ENCODE measurements at places on chromosomes 1 and 21.
A peak's percentile ranks its signal among the peaks of the same experiment; 100 is the strongest.

DNA sequence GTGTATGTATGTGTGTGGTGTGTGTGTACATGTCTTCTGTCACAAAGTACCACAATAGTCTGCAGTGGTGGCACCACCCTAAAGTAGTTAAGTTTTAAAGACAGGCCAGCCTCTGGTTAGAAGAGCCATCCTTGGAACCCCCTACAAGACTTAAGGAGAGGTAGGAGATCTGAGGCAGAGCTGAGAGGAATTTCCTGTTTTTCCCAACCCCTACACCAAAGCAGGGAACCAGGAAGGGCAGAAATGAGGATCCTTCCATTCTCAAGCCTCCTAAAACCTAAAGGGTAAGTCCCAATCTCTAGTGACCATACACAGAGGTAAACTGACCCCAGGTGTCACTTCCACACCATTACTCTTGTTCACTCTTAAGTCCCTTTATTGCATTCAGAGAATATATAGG, 11.1 kb downstream of the PEA15 start:
- no peak for DNase-seq

- no peak for DNase-seq
These were observed 4.6 kb downstream of the SMIM1 start for GRCh38 chr1:3777078-3777547.

DNA sequence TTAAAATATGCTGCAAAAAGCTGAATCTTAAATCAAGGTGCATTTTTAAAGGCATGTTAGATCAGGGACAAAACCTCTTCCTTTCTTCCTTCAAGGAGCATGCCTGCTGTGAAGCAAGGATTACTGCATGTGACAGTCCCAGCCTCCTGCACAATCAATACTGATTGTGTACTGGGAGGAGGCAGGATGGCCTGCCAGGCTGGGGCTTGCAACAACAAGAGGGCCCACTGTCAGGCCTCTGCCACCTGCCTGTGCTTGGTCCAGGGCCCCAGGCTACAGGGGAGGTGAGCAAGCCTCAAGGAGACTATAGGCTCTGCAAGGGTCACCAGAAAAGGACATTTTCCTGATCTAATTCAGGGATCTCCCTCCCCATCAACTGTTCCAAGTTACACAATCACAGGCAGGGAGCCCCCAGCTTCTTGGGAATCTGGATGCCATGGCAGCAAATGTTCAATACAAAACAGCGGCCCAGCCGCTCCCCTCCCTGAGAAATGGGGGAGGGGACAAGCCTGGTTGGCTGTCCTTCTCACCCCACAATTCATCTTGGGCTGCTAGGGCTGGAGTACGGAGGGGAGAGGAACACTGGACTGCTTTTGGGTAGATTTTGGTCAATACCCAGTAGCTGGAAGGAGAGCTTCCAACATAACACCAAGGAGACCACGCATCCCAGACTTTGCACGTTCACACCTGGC, 76.7 kb downstream of the SSBP3 start:
- no peak for DNase-seq

- no peak for DNase-seq
These were observed 86.0 kb upstream of the COX20 start for GRCh38 chr1:244749230-244750016.

DNA sequence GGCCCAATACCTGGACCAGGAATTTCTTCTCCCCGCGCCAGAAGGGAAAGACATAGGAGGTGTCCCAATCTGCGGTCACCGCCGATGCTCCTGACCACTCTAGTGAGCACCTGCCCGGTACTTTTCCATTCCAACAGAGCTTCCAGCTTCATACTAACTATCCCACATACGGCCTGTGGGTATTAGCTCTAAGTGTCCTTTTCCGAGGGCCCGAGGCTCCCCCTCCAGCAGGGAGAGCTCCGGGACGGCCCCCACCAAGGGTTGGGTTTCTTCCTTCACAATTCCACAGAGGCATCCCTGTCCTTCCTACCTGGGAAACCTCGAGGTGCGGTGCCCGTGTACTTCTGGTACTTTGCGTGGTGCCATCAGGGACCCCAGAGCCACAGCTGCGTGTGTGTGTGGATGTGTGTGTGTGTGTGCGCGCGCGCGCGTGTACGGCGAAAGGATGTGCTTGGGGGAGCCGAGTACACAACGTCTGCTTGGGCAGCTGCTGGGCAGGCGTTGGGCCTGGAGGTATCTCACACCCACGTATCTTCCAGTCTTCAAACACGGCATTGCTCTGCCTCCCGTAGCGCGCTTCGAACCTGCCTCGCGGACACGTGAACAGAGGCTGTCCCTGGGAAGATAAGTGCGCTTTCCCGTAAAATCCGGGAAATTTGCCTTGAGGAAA, 2.4 kb upstream of the SIM2 start:
- DNase-seq, result no peak

GRCh38 chr1:2248127-2248826, 20.2 kb downstream of the SKI start:
- DNase-seq, result no peak

- peak; percentile 79 for DNase-seq
These were observed 5.5 kb upstream of the PRKCZ start for GRCh38 chr1:2044510-2045319.

DNA sequence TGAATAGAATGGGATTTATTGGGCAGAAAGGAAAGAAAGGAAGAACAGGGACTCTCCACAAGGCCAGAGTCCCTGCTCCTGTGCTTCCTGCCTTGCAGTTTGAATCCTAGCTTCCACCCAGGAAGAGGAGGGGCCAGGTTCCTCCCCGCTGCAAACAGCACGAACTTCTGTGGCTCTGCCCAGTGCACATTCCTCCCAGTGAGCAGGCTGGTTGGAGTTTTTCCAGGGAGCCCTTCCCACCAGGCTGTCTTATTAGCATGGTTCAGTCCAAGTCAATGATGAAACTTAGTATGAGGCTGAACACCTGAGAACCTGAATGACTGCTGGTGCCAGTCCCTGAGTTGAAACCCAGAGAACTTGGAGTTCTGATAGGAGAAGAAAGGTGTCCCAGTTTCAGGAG, 247.2 kb downstream of the DUSP10 start:
- DNase-seq, result no peak

GRCh38 chr1:108590957-108591356, 31.1 kb downstream of the EEIG2 start:
- DNase-seq, result no peak

- DNase-seq, result no peak
These were observed 33.2 kb upstream of the RGS2 start for GRCh38 chr1:192775631-192776030.

GRCh38 chr1:37540036-37540785, 13.9 kb downstream of the SNIP1 start:
- DNase-seq, result no peak

DNA sequence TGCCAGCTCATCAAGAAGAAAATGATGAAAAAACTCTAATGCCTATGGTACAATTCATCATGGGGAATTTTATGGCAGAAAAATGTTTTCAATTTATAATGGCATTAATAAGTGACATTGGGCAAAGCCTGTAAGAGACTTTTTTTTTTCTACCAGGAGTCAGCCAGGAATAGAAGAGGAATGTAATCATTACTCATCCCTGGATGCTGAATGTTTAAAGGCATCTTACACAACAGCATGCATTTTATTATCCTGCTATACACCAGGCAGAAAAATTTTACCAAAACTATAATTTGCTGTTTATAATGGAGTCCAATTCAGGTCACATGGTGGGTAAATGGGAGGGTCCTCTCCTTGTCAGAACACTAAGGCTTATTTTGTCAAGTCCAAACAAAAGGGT, 189.9 kb upstream of the BEND5 start:
- DNase-seq, result no peak

DNA sequence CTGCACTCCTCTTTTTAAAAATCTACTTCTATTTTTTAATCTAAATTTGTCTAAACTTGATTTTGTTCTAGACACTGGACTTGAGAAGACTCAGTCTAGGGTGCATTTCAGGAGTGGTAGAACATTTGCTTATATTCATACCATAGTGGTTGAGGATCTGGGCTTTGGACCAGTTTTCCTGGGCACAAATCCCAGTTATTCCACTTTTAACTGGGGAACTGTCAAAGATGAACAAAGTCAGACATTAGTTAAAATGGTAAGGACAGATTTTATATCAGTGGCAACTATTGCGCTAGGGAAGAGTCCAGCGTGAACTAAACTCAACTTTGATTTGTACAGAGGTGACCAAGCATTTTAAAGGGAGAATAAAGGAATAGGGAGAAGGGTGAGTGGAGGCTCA, 102.4 kb downstream of the FMN2 start:
- no peak for DNase-seq
